ENCODE measurements at places on chromosomes 11 and 22.
A peak's percentile ranks its signal among the peaks of the same experiment; 100 is the strongest.

DNA sequence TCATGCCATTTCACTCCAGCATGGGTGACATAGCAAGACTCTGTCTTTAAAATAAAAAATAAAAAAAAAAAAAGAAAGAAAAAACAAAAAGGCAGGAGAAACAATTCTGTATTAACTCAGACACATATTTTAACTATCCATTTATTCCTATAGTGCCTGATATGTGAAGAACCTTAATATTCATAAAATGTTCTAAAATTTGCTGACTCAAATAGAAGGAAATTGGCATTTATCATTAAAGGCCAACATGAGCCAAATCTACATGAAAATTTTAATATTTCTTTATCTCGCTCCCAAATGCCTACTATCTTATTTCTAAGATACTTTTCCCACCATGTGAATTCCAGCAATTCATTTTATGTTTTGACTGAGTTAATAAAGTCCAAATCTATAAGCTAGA lies 18.9 kb downstream of the PITPNB start:
- DNase-seq: no peak

DNA sequence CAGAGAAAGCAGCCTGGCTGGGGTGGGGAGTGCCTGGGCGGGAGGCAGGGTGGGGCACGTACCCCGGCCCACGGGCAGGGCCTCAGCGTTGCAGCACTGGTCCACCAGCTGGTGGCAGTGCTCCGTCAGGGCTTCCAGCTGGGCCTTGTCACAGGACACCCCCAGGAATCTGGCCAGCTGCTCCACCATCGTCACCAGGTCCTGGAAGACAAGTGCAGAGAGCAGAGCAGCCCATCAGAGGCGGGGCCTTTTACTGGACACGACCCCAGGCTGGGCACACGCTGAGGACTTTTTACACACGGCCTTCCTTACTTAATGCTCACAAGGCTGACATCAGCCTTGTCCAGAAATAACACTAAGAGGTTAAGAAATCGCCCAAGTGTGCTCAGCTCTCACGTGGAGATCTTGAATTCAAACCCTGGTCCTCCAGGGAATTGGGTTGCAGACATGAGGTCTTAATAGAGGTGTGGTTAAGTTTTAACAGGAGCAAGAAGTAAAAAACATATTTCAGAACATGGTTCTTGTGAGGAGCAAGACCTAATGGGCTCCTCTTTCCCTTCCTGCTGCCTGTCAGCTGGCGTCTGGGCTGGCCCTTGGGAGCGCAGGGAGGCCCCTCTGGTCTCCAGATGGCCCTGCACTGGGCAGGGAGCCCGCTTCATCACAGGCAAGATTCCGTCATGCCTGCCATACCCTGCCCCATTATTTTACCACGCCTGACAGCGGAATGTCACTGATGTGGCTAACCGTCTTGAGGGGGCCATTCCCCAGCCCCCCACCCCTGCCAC lies 17.1 kb upstream of the EFCAB6 start:
- DNase-seq: peak; percentile 86

- no peak for DNase-seq
Observed at GRCh38 chr22:19036523-19037273, 85.5 kb downstream of the DGCR2 start.

- no peak for DNase-seq
Observed at GRCh38 chr11:12117611-12118010, 7.2 kb downstream of the MICAL2 start.

DNA sequence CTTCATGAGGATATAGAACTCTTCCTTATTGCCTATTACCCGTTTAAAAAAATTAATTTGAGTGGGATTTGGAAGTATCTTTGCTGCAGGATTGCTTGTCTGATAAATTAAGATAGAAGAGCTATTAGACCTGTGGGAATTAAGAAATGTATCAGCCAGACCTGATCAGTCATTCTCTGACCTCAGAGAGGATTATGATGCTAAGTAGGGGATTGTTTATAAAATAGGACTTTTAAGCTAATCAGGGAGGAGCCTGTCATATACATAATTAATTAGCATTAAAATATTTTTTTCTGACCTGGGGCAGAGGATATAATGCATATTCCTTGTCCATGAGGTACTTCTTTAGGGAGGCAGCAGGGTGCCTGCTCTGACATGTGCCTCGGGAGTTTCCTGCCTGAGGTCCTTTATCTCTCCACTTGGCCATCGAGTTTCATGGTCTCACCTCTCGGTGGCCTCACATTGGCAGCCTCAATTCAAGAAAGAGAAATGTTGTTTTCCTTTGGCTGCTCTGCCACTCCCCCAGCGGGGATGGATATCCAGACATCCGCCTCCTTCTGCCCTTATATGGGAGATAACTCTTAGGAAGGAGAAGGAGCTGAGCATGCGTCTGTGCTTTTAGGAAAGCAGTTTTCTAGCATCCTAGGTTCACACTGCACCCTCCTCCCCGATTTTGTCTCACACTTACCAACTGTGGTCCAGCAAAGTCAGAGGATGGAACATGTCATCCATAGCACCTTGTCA lies 41.1 kb downstream of the DIXDC1 start:
- peak; percentile 85 for DNase-seq
